HFF-Myc (cell line): ENCODE measurements at places on chromosomes 3 and 15.

- DNase-seq: no peak
Observed at GRCh38 chr15:29259233-29259632, 10.4 kb downstream of the NSMCE3 start.

DNA sequence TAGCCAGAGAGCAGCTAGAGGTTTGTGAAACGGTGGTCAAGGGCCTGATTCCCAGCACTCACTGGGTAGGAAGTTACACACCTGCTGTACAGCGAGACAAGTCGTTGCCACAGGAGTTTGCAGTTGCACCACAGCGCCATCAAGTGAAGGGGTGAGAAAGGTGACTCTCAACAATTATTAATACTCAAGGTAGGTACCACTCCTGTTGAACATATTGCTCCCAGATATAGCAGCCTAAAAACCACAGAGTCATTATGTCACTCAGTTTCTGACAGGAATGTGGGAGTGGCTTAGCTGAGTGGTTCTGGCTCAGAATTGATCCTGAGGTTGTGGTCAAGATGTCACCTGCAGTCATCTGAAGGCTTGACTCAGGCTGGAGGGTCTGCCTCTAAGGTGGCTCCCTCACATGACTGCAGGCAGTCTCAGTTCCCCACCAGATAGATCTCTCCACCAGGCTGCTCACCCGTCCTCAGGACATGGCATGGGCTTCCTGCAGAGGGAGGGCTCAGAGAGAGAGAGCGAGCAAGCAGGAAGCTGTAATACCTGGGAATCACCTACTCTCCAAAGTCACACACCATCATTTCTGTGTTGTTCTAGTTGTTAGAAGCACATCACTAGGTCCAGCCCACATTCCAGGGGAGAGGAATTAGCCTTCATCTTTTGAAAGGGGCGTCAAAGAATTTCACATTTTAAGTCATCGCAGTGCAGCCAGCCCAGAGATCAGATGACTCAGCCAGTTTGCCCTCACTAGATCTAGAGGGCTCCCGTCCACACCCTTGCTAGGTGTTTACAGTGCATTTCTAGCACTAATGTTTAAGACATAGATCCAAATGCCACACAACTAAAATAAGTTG lies 17.0 kb upstream of the ANO10 start:
- DNase-seq: no peak

- no peak for DNase-seq
Observed at GRCh38 chr15:98304371-98304770, 343.9 kb downstream of the ARRDC4 start.

- DNase-seq: no peak
Observed at GRCh38 chr3:172208586-172209332, 169.4 kb downstream of the FNDC3B start.

- DNase-seq: no peak
Observed at GRCh38 chr3:83434880-83435587, 1523.8 kb upstream of the CADM2 start.

DNA sequence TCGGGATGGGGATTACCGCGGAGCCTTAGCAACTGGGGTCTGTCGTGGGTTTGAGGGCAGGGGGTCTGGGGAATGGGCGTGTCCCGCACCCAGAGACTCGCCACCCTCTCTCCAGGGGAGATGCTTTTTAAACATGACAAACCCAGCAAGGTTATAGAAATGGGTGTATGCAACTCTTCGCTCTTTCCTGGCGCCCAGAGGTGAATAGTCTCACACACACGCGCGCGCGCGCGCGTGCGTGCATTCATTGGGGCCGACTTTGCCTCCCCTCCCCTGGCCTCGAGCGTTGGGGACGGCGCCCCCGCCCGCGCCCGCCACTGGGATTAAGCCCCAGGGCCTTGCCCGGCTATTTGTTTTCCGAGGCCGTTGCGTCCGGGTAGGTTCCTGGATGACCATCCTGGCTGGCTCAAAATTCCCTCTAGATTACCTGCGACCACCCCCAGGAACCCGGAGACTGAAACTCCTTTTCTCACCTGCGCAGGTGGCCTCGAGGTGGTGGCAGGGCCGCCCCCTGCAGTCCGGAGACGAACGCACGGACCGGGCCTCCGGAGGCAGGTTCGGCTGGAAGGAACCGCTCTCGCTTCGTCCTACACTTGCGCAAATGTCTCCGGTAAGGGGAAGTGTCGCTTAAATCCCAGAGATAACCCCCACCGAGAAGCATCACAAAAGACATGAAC lies 777 bp downstream of the GPR160 start:
- no peak for DNase-seq

DNA sequence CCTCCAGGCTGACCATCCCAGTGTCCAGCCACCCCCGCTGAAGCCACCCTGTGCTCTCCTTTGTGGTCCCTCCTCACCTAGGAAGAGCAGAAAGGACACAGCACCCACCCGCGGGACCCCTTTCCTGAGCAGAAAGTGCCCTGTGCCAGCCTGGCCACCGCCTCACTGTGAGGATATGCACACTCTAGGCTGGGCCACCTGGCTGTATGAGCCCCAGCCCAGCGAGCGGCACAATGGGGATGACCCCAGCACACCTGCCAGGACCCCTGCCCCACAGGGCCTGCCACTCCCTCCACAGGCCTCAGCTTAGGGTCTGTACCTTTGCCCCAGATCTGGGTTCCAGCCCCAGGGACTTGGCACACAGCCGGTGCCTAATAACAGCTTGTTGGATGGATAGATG lies 47.9 kb upstream of the FURIN start:
- no peak for DNase-seq

GRCh38 chr15:33234020-33234461 lies 39.5 kb upstream of the FMN1 start:
- no peak for DNase-seq

DNA sequence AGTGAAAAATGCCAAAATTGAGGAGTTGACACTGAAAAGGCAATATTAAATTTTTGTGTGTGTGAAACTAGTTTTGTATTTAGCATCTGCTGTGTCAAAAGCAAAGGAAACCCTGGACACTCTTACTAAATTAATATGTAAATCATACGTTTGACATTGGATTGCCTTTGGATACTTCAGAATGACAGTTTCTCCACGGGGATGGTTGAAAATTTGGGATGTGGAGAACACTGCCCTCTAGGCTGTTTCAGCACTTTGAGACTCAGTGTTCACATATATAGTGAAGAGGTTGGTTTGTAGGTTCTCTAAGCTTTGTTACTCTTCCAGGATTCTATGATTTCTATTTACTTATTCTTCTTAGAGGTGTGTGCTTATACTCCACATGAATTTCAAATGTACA lies 3.0 kb downstream of the ROBO2 start:
- DNase-seq: no peak

DNA sequence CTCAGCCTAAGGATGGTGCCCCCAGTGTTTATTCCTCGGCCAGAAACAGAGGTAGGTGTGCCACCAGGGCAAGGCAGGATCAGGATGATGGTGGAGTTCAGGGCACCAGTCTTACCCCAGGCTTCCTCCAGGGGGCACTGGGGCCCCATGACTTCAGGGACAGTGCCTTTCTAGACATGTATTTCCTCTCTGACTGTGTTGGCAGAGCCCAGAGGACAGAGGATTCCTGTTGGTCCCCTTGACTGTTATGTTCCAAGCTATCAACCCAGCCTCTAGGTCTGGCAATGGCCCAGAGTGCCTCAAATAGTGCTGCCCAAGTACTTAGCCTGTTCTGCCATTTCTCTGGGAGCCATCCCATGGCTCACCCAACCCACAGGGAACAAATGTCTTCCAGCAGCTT lies 2.8 kb downstream of the HEMK1 start:
- peak; percentile 33 for DNase-seq

- no peak for DNase-seq
Observed at GRCh38 chr3:173404156-173404555, 6.6 kb downstream of the NLGN1 start.

- DNase-seq: no peak
Observed at GRCh38 chr3:99012051-99012450, 110.6 kb upstream of the DCBLD2 start.

DNA sequence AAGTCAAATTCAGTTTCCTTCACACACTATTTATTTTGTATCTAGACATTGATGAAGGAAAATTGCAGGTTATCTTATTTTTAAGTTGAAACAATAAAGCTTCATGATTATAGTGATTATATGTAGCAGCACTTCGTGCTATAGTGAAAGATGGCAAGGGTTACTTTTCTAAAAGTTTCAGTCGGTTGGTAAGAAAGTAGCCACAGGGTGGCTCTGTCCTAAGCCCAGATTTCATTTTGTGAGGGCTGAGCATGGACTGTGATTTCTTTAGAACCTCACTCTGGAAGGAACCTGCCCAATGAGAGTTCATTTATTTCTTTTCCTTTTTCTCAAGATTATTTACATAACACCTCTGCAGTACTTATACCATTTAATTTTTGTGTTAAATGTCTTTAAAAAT lies 66.5 kb downstream of the NME9 start:
- no peak for DNase-seq

DNA sequence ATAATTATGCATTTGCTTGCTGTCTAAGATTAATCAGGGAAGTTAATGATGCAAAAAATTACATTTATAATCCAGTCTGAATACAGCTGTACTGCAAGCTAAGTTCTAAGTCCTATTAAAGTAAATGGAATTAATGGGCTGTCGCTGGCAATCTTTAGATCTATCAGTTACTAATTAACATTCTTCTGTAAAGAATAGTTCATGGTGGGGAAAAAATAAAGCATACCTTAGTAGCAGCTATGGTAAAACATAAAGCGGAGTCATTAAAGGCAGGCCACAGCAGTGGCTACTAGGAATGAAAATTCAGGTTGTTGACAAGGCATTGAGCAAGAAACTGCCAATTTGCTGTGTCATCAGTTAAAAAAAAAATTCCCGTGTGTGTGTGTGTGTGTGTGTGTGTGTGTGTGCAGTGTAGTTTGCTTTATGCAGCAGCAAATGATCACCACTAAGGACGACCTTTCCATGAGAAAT lies 129.8 kb downstream of the ZNF385D start:
- no peak for DNase-seq

GRCh38 chr15:61556037-61556648 lies 327.0 kb upstream of the RORA start:
- no peak for DNase-seq

- no peak for DNase-seq
Observed at GRCh38 chr3:49277383-49277775, 347 bp upstream of the C3orf62 start.

DNA sequence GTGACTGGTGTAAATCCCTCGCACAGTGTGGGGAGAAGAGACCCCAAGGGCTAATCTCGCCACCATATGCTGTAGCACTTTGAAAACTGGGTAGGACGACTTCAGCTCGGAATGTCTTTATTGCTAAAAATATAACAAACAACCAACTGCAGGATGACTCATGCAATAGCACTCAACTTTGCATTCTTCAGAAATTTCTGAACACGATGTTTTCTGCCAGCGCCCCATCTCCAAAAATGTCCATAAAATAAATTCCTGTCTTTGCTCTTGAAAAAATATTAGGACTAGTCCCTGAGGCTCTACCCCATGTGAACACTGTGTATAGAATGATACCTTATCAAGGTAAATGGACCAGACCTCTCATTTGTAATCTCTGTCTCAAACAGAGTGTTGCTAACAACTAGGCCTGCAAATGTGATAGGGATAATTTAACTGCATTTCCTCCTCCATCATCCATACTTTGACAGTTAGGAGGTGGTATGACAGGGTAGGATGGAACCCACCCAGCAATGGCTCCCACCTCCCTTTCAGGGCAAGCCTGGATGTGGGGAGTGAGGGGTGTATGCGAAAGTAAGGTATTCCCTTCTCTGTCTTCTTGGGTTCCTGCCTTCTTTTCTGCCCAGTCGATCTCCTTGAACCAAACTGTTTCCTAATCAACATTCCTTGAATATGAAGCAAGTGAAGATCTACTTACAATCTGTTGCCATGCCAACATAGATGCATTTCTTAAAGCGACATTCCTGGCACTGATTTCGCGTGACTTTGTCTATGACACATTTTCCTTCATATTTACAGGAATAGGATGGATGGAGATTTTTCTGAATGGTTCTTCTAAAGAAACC lies 201.1 kb downstream of the NR1D2 start:
- peak; percentile 53 for DNase-seq

DNA sequence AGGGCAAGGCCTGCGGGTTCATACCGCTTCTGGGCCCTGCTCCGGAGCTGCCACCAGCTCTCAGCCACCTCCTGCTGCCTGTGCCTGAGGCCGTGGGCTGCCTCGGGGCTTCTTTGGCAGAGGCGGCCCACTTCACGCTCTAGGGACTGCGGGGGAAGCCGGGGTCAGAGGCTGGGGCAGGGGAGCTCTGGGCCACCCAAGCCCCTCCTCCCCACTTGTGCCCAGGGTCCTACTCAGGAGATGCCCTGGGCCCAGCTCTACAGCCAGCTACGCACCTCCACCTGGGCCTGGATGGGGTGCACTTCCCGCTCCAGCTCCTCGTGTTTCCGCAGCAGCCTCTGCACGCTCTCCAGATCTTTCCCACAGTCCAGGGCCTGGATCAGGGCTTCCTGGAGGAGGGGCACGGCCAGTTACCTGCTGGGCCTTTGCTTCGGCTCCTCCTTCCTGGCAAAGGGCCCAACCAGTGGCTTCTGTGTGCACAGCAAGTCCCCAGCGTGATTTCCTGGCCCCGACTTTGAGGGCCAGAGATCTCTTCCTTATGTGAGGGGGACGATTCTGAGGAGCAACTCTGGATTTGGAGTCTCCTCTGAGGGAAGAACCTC lies 24.0 kb downstream of the PLA2G4B start:
- DNase-seq: no peak

GRCh38 chr15:68334661-68335124 lies 57.1 kb downstream of the FEM1B start:
- DNase-seq: no peak

DNA sequence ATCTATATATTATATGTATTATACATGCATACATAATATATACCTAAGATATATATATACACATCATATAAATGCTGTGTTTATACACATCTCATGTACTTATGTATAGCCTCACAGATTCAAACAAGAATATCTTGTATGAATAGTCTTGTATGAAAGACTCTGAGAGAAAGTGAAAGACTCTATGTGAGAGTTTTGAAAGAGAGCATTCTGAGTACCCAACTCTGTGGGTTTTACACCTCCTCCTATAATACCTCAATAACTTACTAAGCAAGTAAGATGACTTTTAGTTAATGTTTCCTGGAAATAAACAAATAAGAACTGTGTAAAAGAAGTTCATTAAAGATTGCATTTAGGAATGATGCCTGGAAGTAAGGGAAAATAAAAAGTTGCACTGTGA lies 108.1 kb upstream of the GMNC start:
- DNase-seq: no peak

- DNase-seq: no peak
Observed at GRCh38 chr15:34001536-34001935, 33.2 kb downstream of the CHRM5 start.

GRCh38 chr3:38601956-38602550 lies 47.4 kb downstream of the SCN5A start:
- DNase-seq: no peak
